ENCODE measurements at places on chromosomes 3 and 15.

DNA sequence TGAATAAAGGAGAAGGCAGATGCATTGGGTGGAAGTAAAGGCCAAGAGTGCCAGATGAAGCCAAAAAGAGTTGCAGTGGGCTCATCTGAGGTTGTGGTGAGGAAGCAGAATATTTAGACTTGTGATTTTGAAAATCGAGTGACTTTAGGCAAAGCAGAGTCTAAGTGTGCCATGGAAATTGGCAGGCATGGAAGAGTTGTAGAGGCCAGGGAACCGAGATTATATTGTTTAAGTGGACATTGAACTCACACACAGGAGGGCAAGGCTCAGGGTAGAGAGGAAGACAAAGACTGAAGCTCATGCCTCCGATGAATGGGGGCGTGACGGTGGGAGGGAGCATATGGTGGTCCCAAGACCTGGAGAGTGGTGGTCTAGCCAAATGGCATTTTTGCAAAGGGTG is 347.5 kb downstream of the EPHB1 start:
- DNase-seq: no peak

GRCh38 chr3:30286007-30286669 is 320.3 kb upstream of the TGFBR2 start:
- DNase-seq: peak; percentile 67

DNA sequence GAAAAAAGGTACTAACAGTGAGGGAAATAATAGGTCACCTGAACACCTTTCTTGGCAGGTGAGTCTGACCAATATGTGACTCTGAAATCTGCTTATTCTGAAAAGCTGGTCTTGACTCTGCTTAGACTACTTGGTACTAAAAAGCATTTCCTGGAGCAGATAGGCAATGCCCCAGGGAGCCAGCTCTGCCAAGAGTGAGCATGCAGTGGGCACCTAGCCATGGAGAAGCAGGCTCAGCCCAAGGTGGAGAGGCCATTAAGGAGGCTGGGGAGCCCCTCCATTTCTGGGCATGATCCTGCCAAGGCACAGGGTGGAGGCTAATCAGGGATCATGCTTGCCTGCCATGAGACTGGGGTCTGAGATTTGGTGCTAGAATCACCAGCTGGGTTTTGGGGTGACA is 1.6 kb upstream of the LTF start:
- no peak for DNase-seq

DNA sequence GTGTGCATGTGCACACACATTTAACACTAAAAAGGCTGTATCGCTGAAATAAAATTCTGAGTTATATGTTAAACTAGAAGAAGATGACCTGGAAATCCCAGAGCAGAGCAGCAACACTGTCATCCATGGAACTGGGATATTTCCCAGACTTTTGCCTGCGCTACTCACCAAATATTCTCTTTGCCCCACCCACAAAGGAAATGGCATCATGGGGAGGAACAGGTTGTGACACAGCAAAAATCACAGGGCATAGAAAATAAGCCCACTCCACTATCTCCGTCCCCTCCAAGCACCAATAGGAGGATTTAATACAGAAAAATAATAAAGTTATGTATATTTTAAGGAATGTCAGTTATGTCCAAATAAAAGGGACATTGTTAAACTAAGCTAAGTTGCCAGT is 71.7 kb downstream of the COL8A1 start:
- no peak for DNase-seq

DNA sequence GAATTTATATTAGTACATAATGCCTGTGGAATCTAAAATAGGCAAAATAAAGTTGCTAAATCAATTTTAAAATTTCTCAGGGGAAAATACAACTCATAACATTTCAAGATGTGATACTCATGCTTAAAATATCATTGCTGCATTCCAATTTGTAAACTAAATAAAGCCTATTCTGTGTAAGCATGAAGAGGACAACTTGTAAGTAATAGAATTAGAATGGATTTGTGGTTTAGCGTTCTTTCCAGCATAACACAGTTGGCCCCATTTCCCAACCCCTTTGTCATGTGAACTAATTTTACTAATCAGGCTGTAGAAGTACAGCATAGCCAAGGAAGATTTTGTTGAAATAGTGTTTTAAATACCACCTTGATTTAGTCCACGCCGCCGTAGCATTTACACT is 437.2 kb downstream of the SI start:
- DNase-seq: no peak

DNA sequence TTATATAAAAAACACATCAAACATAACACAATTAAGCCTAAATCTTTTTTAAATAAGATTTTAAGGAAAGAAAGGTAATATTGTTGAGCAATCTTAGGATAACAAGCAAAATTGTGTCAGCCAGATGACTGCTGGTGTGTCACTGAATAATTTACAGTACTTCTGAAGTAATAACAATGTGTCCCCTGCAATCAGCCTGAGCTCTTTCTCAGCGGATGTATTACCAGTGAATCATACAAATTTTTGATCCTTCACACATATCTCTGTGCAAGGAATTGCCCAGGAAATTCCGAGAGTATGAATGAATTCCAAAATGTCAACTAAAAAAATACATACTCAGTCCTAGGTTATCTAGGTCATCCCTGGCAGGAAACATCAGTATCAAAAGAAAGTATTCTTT is 76.6 kb upstream of the PTX3 start:
- DNase-seq: peak; percentile 43

GRCh38 chr15:68543165-68544008 is 35.4 kb upstream of the CORO2B start:
- DNase-seq: no peak

GRCh38 chr3:19920401-19921080 is 13.5 kb downstream of the EFHB start:
- no peak for DNase-seq

- DNase-seq: peak; percentile 89
Measured at GRCh38 chr15:67022587-67023105, 42.8 kb upstream of the SMAD3 start.

DNA sequence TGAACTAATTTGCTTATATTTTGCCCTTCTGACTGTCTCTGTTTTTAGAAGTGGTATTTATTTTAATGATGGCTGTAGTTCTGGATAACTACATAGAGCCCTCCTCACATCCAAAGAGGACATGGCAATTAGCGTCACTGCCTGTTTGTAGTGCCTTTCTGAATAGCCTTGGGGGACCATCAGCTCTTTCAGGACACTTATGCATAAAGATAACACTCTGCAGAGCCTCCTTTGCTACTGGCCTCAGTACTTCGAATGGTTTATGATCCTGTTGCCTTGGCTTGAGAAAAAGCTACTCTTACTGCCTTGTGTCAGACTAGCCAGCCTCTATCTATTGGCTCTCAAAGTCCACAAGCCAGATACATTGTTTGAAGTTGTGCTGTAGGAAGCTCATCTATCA is 105.4 kb upstream of the SPRED1 start:
- no peak for DNase-seq

DNA sequence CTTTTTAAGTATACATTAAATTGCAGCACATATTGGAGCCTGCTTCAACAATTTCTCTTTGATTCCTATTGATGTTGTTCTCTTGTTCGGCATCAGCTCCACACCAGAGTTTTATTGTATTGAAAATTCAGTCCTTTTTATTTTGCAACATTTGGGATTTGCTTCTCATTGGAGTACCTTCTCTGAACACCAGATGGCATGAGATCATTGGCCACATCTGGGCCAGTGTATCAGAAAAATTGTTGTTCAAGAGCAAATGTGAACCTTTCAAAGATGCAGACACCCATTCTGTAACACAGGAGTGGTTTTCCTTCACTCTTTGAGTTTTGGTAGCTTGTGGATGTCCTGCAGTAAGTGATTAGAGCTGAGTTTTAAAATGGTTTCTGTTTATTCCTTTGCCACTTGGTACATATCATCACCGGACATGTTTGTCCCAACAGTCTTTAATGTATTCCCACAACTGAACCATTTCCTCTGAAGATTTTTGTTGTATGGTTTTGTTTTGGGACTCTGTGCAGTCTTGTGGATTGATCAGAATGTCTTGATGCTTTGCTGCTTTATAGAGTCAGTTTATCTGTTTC is 96.1 kb downstream of the MCTP2 start:
- peak; percentile 19 for DNase-seq

DNA sequence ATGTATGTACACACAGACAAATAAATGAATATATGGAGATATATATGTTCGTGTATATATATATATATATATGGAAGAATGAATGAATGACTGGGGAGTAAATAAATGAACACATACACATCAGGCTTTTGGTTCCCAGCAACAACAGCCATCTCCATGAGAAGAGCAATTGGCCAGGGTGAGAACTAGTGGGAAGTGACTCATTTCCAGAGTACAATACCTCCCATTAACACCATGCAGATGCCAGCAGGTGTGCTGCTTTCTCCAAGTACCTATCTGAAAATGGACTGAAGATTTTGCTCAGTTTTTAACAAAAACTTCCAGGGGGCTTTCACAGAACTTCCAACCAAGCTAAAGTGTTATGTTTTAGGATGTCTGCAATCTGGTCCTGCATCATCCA is 179.8 kb upstream of the SLC2A2 start:
- DNase-seq: no peak

GRCh38 chr3:22713936-22714335 is 489.2 kb upstream of the UBE2E2 start:
- DNase-seq: peak; percentile 84

DNA sequence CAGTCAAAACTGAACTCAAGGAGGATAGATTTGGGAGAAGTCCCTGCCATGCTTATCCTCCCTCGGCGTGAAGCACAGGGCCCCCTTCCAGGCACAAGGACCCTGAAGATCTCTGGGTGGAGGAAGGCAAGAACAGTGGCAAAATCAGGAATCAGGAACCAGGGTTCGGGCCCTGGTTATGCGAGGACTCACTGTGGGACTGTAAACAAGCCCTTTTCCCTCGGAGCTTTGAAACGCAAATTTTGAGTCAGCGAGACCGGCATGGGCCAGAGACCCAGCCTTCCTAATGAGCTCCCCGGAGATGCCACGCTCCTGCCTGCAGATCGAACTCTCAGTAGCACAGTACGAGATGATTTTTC is 70.1 kb downstream of the SLC12A8 start:
- DNase-seq: no peak

- DNase-seq: peak; percentile 22
Measured at GRCh38 chr15:90192961-90193786, 8.0 kb upstream of the SEMA4B start.

DNA sequence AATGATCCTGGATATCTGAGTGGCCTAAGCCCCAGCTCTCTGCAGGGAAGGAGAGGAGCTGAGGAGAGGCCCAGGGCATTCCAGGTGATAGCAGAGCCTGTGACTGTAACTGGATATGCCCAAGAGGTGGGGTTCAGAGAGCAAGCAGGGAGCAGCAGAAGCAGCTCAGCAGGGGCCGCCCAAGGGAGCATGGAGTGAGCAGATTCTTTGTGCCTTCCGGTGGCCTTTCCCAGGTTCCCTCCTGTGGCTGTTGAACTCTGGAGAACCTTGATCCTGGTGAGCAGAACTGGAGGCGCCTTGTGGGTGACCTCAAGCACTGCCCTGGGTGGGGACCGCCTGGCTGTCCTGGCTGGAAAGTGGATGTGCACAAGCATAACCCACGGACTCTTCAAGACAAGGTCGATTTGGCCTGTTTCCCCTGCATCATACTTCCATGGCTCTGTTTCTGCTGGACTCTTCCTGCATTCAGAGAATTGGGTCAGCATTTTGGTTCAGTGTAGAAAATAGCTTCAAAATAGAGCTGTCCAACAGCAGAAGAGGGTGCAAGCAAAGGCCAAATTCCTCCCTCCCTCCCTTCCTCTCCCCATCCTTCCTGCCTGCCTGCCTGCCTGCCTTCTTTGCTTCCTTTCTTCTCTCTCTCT is 76.1 kb downstream of the ARNT2 start:
- no peak for DNase-seq

DNA sequence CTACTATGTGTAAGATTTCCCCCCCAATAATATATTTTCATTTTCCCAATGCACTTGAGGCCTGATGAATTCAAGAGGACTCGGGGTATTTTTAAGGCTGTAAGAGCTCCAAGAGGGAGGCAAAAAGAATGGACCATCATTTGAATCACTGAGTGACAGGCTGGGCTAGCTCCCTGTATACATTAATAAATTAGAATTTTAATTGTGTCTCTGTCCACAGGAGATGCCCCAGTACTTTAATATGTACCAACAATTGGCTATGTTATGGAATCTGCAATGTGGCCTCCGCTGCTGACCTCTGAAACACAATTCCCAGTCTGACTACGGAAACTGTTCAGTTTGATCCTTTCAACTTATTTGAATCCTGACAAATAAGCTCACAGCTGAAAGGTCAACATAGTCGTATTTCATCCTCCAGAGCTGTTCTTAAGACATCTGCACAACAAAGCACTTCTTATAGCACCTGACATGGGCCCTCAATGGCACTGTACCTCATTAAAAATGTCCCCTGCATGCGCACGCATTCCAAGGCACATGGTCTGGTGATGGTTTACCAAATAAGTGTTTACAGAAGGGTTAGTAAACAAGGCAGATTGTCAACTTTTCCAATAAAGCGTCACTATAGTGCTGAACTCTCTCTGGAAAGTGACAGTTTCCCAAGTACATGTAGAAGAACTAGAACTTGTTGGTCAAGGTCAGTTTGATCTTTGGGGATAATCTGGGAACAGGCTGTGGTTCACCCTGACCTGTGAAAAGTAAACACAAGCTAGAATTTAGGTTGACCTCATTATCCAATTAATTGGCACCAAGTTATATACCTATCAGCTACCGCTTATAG is 472.9 kb downstream of the FOXP1 start:
- DNase-seq: no peak

DNA sequence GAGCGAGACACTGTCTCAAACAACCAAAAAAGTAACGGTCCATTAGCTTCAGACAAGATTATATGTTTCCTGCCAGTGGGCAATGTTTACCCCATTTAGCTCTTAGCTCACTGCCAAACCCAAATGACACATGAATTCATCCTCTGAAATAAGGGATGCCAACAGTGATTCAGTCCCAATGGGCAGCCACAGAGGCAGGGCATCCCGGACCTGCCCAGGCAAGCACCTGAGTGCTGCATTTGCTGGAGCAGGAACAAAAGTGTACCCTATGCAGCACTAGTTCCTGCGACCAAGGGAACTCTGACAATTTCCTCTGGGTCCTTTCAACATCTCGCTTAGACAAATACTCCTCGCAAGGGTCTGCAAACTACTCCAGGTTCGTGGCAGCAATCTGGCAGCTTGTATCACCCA is 8.0 kb downstream of the IP6K2 start:
- DNase-seq: no peak

- DNase-seq: no peak
Measured at GRCh38 chr3:16028604-16029003, 145.9 kb upstream of the GALNT15 start.

DNA sequence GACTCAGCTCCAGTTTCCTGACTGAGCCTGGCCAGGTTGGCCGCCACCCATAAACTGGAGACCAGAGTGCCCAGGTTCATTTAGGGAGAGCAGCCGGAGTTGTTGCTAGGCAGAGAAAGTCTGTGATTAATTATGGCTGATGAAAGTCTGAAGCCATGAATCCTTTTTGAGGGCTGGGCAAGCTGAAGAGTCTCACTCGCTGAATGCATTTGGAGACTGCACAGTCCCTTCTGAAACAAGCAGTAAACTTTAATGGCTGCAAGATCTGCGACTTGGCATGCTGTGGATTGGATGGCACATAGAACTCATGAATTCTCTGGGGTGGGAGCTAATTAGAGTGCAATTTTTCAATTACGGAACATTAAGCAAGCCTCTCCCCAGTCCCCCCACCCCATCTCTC is 282.1 kb downstream of the RPLP1 start:
- DNase-seq: no peak

GRCh38 chr15:37133602-37134001 is 33.3 kb upstream of the MEIS2 start:
- no peak for DNase-seq

All from inflammatory macrophage treated with lipopolysaccharide for 1 hour (primary cell).